ENCODE measurements at places on chromosomes 5 and 9.

- DNase-seq = no peak
Measured at GRCh38 chr5:83554133-83554532, 82.6 kb downstream of the VCAN start.

DNA sequence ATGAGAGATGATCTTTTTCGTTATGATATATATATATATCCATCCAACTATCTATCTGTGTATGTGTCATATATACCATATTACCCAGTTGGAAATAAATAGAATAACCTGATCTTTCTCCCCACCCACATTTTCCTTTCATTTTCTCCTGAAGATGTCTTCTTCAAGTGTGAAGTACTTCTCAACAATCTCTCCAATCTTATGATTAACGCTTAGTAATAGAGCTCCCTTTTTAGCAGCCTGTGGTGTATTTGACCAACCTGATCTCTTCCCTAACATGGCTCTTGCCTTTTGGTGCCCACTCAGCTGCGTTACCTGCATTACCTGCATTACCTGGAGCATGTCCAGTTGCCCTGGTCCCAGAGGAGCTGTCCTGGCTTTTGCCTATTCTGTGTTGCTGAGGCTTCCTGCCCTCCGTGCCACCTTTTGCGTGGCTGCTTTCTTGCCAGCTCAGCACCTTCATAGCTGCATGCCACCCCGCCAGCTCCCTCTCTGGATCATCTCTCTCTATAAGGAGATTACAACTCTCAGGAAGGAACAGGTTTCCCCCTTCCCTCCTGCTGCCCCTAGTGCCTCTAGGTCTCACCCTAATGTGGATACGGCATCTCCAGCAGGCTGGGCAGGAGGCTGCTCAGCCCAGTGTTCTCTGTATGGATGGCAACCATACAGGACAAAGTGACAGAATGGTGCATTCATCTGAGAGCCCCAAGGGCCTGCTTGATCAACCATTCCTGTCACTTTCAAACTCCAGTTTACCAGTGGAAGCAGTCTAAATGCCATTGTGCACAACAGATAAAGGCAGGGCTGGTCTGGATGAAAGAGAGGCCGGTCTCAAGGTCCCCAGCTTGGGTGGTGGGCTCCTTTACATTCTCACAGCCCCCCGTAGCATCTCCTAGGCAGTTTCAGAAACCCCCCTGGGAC, 126.7 kb downstream of the GADD45G start:
- no peak for DNase-seq

GRCh38 chr5:42057254-42057690, 132.2 kb downstream of the FBXO4 start:
- DNase-seq = peak; percentile 55

DNA sequence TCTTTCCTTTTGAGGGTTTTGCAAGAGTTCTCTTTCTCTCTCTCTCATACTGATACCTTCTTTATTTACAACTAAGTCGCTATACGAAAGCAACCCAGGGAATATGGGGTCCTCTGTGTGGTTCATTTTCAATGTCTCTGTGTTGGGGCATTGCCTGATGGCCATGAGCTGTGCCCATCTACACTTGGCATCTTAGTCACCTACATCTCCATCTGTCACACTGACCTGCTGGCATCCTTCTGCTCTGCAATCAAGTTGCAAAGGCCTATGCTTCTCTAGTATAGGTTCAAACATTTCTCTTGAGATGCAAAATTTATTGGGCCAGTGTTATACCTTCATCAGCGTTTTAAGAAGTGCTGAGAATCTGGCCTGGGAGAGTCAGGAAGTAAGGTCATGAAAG, 228.2 kb downstream of the MTRR start:
- DNase-seq = no peak

DNA sequence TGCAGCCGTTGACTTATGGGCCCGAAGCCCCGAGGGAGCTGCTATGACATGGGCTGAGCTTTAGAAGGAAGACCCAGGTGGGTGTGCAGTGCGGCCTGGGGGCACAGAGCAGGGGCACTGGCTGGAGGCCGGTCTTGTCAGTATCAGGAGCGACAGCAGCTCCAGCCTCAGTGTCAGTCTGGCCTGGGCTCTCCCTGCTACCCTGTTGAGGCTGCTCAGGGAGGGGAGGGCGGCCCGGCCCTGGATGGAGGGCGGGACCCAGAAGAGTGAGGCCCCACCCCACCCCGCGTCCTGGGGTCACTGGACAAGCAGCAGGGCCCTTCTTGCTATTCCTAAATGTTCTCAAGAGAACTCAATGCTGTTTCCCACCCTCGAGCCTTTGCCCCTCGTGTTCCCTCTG, 18.0 kb downstream of the GFI1B start:
- DNase-seq = peak; percentile 81

- no peak for DNase-seq
Measured at GRCh38 chr5:2570586-2570985, 180.9 kb downstream of the IRX2 start.

- DNase-seq = no peak
Measured at GRCh38 chr9:137365056-137365455, 57.9 kb downstream of the EXD3 start.

DNA sequence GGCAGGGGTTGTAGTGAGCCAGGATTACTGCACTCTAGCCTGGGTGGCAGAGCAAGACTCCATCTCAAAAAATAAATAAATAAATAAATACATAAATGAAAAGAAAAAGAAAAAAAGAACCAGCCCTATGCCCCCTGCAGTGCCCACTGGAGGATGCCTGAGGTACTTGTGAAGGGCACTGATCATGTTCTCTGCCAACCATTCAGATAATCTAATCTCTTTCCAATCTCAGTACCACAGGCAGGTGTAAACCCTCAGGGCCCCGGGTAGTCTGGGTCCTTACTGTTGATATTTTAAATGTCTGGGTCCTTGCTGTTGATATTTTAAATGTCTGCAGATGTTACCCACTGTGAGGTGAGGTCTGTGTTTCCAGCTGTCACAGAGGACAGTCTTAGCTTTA, 321.8 kb upstream of the ADCY2 start:
- DNase-seq = no peak

GRCh38 chr9:111050819-111051218, 12.5 kb upstream of the LPAR1 start:
- no peak for DNase-seq

DNA sequence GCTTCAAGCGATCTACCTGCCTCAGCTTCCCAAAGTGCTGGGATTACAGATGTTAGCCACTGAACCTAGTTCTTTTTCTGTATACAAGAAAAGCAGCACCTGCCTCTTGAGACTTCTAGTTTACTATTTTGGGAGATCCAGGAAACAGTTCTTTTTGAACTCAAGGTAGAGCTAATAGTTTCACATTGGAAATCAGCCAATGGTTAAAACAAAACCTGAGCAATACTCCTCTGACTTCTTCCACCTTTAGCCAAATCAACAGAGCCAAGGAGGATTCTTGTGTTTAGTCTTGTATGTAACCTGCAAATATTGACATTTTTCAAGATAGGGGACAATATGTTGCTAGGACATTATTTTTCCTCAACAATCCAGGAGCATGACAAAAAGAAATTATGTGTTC, 349.4 kb downstream of the SH3GL2 start:
- DNase-seq = no peak

GRCh38 chr9:2725126-2725525, 7.8 kb downstream of the KCNV2 start:
- DNase-seq = no peak

GRCh38 chr5:52830650-52831049, 42.9 kb downstream of the ITGA1 start:
- no peak for DNase-seq

DNA sequence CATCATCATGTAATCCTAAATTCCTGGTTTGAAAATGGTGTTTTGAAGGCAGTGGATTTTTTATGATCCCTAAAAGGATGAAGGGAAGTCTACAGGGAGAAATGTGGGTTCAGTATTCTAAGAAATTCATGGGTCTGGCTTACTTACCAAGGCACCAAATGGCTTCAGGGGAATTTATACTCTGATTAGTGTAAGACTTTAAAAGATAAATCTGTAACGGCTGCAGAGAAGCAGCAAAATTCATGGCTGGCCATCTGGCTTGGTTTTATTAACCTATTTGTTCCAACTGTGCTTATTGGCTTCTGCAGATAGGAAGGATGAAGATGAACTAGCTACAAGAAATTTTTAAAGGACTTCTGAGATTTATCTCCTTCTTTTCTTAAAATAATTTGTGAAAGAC, 222.8 kb downstream of the TENT4A start:
- no peak for DNase-seq

DNA sequence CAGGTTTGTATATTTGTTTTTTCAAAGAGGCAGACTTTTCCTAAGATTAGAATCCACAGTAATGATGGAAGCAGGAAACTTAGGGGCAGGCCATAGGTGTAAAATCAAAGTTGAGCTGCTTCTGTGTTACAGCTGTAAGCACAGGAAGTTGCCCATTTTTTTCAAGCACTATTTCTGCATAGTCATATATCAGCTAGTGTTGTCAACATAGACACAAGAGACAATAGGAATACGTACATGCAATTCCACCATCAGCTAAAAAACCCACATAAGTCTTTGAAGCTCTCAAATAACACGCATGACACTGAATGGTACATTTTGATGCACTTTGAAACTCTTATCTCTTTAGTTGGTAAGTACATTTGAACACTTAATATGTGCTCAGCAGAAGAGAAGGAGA, 20.2 kb upstream of the SMIM15 start:
- no peak for DNase-seq

GRCh38 chr9:88829276-88829675, 162.0 kb upstream of the S1PR3 start:
- DNase-seq = no peak

DNA sequence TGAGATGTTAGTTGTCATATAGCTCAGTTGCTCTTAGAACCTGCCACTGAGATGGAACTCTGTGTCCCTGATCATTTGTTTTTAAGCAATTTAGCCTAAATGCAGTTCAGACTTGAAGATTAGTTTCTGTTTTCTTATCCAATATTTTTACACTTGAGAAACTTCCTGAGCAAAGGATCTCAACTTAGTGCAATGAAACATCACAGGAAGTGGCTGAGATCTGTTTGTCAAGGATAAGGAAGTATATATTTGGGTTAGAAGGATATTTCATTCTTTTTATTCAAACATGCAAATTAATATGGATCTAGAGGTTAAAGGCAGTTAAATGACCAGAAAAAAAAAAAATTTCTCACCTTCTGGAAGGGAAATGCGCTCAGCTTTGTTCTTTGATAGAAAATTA, 19.7 kb upstream of the F2R start:
- DNase-seq = peak; percentile 56

GRCh38 chr5:74303578-74303977, 336.9 kb downstream of the ENC1 start:
- DNase-seq = no peak

- DNase-seq = no peak
Measured at GRCh38 chr5:57316798-57317327, 143.0 kb downstream of the GPBP1 start.

GRCh38 chr9:28120184-28120583, 546.9 kb upstream of the C9orf72 start:
- DNase-seq = no peak

DNA sequence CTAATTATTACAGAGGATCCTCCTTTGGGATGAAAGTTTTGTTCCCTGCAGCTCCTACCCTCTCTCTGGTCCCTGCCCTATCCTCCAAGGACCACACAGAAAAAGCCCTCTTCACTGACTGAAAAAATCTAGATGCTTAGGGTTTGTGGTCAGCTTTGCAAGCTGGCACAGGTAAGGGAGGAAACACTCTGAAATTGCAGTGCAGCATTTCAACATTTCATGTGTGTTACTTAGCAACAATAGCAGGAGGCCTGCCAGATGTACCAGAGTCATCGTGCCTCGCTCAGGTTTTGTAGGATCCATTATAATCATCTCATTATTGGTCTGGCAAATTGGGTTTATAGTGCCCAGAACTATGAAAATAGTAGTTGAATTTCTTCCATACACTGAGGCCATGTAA, 109.5 kb downstream of the PALM2AKAP2 start:
- DNase-seq = no peak

DNA sequence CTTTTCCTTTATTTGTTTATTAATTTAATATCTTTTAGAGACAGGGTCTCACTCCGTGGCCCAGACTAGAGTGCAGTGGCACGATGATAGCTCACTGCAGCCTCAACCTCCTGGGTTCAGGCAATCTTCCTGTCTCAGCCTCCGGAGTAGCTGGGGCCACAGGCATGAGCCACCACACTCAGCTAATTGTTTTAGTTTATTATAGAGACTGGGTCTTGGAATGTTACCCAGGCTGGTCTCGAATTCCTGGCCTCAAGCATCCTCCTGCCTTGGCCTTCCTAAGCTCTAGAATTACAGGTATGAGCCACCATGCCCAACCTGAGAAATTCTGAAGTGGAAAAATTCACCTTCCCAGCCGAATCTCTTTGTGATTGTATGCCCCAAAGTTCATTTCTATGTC, 139.4 kb upstream of the SLC12A2 start:
- no peak for DNase-seq

DNA sequence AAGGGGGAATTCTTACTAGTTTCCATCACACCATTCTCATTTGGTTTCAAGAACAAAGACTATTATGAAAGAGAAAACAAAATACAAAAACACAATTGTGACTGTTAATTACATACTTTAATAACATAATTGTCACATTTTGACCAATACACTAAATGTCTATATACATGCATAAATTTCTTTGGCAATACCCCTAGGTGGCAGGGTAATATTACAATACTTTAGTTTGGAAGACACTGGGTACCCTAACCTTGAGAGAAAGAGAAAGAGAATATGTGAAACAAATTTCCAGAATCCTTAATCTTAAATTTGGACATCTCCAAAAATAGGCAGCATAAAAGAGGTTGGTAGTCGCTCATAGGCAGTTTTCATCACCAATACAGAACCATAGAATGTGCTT, 619.6 kb upstream of the ADAMTS16 start:
- DNase-seq = no peak

Data from hematopoietic multipotent progenitor cell treated with erythropoietin and hydrocortisone succinate and interleukin-3 and kit ligand, for 8 days (in vitro differentiated cells).